ENCODE measurements at places on chromosomes 12 and 14. TPM values are rescaled to one million over a fixed set of nuclear protein-coding genes. Genes with fewer than 3 reads are reported as not detected.
A peak's percentile ranks its signal among the peaks of the same experiment; 100 is the strongest.

- no peak for DNase-seq
These were observed 456.2 kb upstream of the MGAT4C start for GRCh38 chr12:86712425-86712843.

DNA sequence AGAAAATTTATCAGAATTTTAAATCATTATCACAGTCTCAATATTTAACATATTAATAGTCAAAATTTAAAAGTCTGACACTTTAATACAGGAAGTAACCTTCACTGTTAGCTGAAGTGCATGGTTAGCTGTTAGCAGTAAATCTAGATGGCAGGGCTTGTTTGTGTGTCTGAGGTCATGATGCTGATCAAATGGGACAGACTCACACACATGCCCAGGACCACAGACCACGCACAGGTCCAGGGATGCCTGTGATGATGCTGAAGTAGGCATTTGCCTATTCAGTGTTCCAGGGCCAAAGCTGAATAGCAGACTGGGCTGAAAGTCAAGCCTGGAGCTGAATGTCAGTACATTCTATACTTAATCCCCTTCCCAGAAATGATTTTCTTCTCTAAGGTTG lies 20.5 kb downstream of the FNTB start:
- DNase-seq = no peak

DNA sequence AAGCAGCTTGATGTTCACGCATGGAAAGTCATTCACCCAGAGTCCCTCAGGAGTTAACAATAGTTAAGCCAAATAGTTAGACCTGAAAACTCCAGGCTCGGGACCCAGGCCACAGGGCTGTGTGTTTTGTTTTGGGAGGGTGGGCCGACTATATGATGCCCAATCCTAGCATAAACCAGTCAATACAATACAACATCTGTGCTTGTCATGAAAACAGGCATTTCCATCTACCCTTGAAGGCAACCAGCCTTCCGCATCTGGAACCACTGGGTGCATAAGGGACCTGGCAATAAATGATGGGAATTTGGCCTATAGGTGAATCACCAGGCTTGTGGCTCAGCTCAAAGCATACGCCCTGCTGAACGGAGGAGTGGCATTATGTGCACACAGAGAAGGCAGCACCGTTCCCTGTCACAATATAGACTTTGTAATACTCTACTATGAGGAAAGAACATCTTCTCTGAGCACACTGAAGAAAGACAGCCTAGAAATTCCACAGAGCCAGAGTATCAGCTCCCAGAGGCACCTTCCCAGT lies 91.0 kb upstream of the FOXN3 start:
- no peak for DNase-seq

DNA sequence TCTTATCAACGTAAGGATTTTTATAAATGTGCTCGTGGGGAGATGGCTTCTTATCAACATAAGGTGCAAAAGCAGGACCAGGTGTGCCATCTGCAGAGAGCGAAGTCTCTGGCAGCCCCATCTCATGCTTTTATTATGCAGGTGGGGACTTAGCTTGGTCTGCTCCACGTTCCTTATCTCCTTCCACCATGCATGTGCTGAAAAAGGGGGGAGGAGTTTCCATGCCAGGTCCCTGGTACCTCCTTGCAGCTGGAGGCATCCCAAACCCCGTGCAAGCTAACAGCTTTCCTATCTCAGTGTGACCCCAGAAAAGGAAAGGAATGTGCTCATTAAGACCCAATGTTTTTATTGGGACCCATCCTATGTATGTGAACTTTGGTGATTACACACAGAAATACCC lies 608.5 kb downstream of the TMEM121 start:
- no peak for DNase-seq

MFAP5 gene
- 0.38 TPM for total RNA-seq

- no peak for DNase-seq
These were observed 6.7 kb upstream of the RNASE10 start for GRCh38 chr14:20498622-20499021.

GRCh38 chr12:54991991-54992375 lies 7.4 kb upstream of the TESPA1 start:
- no peak for DNase-seq

DNA sequence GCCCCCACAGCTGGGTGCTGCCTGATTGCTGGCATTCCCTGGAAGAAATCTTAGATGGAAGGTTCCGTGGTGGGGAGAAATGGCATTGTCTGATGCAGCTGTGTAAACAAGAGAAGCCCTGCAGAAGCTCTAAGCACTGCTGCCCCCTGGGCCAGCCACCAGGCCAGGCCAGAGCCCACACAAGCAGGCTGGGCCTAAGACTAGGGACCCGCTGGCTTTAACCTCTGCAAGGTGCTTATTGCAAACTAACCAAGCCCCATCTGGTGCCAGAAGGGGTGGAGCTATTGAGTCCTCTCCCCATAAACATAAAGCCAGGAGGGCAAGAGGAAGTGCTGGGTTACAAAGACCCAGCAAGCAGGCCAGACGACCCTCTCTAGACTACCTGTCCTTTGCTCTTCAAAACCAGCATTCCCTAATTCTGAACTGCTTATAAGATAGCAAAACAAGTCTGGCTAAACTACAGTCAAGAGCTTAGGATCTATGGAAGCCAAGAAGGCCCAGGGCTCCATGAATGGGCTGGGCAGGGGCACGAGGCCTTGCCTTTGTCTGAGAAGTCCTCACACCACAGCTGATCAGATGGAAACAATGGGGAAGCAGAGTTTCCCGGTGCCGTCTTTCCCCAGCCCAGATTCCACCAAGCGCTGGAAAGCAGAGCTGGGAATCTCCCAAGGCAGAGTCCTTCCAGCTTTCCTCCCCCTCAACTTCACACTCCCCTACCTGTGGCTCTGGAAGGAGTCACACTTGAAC lies 28.8 kb downstream of the P2RX4 start:
- peak; percentile 64 for DNase-seq

BCL11B gene
- total RNA-seq = 3.3 TPM

DNA sequence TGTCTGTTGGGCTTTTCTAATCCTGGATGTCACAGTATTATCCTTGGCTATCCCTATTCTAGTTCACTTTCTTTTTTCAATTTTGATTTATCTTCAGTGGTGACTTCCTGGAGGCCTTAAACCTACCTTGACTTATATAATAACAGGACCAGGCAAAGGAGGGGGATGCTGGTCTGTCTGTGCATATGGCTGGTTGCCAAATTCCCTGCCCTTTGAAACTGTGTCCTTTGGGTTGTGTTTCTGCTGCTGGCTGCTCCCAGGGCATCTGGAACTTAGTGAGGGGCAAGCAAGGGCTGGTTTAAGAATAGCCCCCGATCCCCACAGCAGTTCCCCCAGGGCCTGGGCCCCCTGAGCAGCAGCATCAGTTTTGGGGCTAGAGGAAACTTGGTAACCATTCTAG lies 96.0 kb upstream of the MAX start:
- no peak for DNase-seq

ACOT6 gene
- not detected for total RNA-seq

DNA sequence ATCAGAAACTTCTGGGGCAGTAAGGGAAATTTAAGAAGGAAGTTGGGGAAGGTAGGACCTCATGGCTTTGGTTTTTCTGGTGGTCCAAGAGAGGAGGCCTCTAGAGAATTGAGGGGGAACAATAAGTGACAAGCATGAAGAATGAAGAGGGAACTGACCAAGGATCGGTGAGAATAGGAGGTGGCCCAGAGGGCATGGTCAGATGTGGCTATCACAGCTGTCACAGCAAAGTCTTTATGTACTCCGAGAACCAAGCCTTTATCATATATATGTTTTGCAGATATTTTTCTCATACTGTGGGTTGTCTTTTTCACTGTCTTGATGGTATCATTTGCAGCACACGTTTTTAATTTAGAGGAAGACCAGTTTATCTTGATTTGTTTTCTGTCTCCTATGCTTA lies 64.3 kb downstream of the PPP2R5C start:
- no peak for DNase-seq

- DNase-seq = peak; percentile 81
These were observed 6.7 kb downstream of the FAM222A start for GRCh38 chr12:109720152-109720856.

DNA sequence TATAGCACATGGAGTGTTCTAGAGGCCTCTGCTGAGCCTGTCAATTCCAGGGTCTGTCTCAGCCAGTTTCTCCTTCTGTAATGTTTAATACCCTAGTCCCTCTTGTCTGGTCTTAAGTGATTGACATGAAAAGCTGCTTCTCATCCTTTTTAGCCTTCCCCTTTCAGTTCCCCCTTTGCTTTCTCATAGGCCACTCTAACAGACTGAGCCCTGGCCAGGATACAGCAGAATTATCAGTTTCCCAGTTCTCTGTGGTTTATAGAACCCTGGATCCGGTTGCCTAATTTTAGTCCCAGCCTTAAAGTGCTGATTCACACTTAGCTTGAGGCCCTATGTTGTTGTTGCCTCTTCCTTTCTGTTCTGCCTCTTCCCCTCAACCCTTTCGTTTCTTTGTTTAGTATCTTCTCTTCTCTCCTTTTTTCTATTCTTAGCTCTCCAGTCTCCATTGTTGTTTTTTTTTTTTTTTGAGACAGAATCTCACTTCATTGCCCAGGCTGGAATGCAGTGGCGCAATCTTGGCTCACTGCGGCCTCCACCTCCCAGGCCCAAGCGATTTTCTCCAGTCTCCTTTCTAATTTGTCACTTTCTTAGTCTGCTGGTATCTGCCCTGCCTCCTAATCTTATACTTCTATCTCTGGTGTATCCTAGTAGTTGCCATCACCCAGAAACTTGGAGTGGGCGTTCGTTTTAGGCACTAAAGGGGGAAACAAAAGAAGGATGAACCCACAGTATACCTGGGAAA lies 2.9 kb upstream of the BIN2 start:
- no peak for DNase-seq

DNA sequence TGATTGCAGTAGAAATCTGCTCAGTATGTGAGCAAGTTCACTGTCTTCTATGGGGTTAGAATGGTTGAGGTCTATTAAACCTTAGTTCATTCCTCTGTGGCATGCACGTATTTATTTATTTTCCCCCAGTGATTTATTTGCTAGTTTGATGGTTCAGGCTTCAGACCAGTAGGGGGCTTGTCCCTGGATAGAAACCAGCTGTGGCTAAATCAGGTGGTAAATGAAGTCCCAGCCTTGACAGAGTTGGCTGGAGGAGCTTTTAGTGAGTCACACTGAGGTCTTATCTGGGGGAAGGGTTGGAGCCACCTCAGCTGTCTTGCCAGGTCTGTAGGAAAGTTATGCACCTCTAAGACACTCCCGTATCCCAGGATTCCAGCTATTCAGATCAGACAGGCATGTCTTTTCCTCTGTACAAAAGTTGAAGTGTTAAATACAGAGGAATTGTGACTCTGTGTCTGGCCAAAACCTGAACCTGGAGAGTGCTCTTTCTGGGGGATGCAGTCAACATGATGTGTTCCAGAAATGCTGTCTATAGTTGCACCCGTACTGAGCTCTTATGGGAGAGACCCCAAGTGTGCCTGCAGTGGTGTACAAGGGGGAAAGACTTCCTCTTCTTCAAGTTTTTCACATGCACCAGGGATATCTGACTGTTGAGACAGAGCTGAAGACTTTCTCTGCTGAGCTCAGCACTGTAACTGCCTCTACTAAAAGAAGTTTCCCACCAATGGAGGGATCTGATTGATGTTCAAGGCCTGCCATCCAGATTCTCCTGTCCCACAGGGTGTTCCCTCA lies 1322.1 kb downstream of the TMEM121 start:
- no peak for DNase-seq

- no peak for DNase-seq
These were observed 58.5 kb upstream of the PPP4R3A start for GRCh38 chr14:91568626-91569025.

DNA sequence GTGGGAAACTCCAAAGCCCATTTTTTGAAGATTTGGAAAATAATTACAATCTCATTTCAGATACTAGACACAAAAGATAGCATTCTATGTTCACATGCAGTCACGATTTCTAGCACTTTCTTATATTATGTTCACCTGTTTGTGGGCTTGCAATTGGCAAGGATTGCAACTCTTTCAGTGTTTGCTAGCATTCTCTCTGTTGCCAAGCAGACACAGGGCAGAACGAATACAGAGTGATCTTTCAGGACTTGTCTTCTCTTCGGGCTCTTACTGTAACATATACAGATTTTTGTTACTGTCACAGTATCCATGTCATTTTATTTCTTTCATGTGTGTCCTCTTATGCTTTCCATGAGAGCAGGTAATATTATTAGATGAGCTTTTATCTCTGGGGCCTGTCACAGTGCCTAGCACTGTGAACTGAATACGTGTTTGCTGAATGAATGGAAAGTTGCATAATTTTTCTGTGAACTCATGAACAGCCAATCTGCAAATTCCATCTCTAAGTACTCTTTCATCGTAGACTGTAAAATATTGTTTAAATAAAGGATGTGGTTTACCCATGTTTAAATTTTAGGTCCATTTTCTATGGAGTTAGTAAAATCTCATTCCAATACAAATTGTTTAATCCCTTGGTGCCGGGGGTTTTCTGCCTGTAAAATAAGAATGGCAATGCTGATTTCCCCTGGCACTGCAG lies 105.1 kb downstream of the BMP4 start:
- no peak for DNase-seq

GRCh38 chr12:31524791-31525495 lies 66.0 kb downstream of the DENND5B start:
- no peak for DNase-seq

- DNase-seq = no peak
These were observed 124.4 kb downstream of the VEZT start for GRCh38 chr12:95342008-95342407.

GRCh38 chr12:76569685-76570604 lies 10.4 kb upstream of the OSBPL8 start:
- no peak for DNase-seq

DNA sequence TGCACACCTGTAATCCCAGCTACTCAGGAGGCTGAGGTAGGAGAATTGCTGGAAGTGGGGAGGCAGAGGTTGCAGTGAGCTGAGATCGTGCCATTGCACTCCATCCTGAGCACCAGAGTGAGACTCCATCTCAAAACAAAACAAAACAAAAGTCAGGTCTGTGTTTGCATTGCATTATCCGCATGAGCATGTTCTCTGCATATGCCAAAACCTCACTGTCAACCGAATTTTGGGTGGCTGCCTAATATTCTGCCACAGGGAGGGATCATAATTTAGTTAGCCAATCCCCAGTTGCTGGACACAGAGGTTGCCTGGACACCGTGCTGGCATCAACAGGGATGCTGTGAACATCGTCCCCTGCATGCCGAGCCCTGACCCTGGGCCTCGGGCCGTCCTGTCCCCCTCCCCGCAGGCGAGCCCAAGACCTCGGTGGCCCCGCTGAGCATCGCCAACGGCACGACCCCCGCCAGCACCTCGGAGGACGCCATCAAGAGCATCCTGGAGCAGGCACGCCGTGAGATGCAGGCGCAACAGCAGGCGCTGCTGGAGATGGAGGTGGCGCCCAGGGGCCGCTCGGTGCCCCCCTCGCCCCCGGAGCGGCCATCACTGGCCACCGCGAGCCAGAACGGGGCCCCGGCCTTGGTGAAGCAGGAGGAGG lies 49.2 kb downstream of the PHETA1 start:
- DNase-seq = no peak

COL2A1 gene
- total RNA-seq = not detected
